ENCODE measurements at places on chromosomes 11 and 22.
A peak's percentile ranks its signal among the peaks of the same experiment; 100 is the strongest.

DNA sequence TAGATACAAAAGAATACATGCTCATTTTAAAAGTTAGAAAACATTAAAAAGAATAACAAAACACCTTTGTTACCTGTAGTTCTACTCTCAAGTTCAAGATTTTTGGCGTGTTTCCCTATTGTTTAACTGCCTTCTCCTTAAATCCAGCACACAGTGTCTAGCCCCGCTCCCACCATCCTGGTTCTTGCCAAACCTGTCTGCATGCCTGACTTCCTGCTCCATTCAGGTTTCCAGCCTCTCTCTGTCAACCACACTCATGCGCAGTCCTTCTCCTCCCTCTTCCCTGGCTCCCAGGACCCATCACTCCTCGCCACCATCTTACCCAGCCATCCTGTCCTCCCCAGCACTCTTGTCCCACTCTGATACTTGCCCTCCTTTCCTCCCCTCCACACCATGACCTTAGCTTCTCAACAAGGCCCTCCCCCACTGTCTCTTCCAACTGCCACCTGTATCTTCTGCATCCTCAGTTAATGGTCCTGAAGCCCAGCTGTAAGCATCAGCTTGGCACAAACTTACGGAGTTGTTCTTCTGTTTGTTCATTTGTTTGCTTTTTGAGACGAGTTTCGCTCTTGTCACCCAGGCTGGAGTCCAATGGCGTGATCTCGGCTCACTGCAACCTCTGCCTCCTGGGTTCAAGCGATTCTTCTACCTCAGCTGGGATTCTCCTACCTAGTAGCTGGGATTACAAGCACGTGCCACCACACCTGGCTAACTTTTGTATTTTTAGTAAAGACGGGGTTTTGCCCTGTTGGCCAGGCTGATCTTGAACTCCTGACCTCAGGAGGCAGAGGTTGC is 7.5 kb upstream of the MYH9 start:
- no peak for DNase-seq

DNA sequence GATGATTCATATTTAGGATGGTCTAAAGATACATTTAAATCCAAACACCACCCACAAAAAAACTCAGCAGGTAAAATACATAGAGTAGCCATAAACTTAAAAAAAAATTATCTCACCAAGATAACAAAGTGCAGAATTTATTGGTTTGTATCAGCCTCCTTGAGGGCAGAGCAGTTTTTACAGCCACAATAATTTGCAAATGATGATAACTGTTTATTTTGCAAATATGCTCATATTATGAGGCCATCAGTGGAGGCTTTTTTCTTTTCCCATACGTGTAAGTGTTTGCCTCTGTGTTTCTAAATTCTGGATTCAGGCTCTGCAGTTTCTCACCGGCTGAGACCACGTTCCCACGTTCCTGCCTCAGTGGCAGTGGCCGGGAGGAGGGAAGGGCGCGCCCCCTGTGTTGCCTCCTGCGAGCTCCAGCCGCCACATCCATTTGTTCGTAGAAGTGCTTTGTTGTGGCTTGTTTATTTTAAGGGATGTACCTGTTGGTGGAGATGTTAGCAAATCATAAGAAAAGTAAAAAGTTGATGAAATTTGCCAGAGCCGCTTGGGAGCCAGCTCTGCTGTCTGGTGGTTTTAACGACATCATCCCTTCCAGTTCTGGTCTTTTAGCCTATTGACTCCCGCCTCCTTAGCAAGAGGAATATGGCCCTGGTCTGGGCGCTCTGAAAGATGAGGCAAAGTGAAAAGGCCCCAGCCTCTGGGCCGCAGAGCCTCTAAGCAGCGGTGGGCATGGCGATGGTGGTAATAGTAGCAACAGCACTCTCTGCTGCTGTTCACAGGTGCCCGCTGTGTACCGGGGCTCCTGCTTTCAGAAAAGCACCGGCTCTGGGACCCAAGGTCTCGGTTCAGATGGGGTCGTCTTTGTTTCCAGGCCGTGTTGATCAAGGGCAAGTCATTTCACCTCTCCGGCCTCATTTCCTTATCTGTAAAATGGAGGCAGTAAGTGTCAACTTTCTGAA is 66.7 kb upstream of the PPARA start:
- DNase-seq, result peak; percentile 13

DNA sequence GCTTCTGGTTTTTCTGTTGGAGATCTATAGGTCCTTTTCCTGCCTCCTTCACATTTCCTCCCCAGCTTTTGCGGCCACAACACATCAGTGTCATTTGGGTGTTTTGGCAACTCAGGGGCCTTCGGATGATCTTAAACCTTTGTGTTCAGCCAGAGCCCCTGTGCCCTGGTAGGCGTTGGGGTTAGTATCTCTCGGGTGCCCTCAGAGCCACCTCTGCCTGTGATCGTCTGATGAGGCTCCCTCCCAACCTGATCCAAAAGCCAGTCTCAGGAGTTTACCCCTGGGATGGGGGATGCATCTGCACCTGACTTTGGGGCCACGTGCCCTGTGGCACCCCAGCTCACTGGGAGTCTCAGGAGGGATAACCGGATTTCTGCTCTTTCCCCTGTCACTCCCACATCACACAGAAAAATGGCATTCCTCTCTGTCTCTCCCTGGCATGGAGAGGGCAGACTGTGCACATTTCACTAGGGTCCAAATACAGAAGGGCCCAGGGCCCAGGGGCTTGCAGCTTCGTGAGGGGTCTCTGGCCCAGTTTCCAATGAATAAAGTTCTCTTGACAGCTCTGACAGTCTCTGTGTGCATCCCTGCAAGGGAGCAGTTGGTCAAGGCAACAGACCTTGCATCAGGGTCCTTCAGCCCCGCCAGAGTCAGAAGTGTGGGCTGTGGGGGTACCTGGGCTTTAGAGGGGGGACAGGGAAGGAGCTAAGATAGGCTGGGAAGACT is 2.6 kb downstream of the RNF26 start:
- no peak for DNase-seq

DNA sequence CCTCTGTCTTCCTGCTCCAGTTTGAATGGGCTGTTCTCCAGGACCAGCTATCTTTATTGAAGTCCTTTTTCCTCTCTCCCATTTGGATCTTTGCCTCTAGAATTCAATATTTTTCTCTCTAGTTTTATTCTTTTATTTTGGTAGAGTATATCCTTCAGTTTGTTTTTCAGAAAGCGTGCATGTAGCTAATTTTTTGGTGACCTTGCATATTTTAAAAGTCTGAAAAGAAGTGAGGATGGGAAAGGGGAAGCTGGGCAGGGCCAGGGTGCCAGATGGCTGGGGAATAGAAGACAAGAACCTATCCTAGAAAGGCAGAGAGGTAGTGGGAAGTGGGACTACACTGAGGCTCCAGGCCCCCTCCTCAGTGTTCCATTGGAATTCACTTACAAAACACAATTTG is 95.0 kb upstream of the ZBED5 start:
- DNase-seq, result no peak

DNA sequence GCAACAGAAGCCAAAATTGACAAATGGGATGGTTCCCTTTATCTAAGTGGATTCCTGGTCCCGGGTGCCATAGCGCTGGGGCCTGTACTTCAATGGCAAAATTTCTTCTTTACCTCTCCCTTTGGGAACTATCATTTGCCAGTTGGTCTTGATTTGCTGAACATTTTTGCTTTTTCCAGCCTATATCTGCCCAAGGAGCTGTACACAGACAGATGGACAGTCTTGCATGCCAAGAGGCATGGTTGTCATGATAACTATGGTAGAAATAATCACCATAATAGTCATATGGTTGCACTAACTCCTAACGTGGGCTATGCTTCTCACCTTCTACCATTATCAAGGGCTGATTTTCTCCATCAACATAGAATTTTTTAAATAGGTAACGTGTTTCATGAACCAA is 1030.9 kb downstream of the OPCML start:
- DNase-seq, result no peak

- no peak for DNase-seq
Measured at GRCh38 chr11:133176748-133177147, 355.6 kb downstream of the OPCML start.

GRCh38 chr22:35363566-35364086 is 17.3 kb upstream of the HMOX1 start:
- no peak for DNase-seq

DNA sequence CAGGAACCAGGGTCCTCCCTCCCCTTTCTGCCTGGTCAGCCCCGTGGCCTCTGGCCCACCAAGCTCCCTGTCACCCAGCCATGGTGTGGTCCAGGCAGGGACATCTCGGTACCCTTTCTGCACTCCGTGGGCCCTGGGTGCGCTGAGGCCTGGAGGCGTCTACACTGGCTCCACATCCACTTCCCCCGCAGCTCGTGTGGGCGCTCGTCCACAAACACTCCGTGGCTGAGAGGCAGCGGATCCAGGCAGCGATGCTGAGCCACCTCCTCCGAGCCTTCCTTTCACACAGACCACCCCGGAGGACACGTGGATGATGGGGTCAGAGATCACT is 16.1 kb downstream of the RNH1 start:
- DNase-seq, result no peak

DNA sequence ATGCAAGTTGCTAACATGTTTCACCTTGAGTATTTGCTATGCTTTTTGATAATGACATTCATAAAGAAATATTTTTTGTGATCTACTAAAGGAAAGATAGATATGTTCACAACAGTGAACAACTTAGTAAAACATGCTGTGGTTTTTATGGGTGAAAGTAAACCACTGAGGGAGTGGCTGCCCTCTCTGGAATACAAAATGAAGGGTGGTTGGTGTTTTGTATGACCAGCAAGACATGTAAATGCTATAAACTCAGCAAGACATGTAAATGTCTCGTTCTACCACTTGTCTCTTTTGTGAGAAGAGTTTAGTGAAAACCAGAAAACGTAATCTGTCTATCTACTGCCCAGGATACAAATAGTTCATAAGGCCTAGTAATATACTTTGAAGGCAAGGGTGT is 7.6 kb upstream of the AMPD3 start:
- DNase-seq, result no peak

DNA sequence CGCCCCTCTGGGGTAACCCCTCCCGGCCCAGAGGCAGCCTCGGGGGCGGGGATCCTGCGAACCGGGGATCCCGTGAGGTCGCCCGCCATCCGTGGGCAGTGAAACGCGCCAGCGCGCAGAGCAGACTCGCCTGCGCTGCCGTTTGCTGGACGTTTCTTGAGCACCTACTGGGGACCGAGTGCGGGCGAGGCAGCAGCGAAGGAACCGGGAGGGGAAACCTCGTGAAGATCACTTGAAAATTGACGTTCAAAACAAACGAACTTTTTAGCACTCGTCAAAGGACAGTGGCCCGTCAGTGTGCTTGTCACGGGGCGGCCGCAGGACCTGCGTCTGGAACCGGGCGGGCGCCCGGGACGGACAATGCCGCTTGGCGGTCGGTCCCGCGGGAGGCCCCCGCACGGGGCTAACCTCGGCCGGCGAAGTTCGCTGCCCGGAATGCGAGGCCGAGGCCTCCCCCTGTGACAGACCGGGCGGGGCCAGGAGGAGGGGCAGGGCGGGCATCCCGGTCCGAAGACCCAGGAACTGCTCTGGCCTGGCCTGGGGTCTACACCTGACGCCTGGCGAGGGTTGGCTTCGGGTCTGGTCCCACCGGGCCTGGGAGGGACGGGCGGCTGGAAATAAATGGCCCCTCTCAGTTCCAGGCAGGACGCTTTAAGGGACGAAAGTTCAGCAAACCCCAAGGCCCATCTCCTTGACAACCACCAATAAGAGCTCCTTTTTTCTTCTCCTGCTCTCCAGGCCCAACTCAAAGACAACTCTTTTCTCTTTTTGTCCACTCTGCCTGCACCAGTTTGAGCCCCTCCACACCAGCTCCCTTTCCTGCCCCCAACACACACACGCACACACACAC is 723 bp upstream of the SCUBE1 start:
- DNase-seq, result no peak

GRCh38 chr11:7677071-7677470 is 3.8 kb upstream of the CYB5R2 start:
- no peak for DNase-seq

- DNase-seq, result no peak
Measured at GRCh38 chr22:40766956-40767355, 52.2 kb downstream of the SLC25A17 start.

DNA sequence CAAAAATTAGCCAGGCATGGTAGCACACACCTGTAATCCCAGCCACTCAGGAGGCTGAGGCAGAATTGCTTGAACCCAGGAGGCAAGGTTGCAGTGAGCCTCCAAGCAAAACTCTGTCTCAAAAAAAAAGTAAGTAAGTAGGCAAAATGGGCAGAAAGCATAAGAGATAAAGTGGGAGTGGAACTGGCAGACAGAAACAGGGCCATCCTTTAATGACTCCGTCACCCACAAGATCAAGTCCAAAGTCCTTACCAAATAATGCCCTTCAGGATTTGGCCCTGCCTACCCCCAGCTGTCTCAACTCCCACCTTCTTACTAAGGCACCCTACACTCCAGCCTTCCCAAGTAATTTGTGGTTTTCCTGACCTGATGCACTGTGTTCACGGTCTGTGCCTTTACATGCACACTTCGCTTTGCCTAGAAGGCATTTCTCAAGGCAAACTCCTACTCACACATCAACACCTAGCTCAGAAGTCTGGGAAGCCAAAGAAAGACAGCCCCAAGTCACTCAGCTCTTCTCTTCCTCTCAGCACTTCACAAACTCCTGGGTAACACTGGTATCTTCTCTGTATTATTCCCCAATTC is 6.1 kb downstream of the MAPK1 start:
- no peak for DNase-seq

GRCh38 chr22:35250156-35250555 is 7.1 kb upstream of the HMGXB4 start:
- DNase-seq, result no peak

DNA sequence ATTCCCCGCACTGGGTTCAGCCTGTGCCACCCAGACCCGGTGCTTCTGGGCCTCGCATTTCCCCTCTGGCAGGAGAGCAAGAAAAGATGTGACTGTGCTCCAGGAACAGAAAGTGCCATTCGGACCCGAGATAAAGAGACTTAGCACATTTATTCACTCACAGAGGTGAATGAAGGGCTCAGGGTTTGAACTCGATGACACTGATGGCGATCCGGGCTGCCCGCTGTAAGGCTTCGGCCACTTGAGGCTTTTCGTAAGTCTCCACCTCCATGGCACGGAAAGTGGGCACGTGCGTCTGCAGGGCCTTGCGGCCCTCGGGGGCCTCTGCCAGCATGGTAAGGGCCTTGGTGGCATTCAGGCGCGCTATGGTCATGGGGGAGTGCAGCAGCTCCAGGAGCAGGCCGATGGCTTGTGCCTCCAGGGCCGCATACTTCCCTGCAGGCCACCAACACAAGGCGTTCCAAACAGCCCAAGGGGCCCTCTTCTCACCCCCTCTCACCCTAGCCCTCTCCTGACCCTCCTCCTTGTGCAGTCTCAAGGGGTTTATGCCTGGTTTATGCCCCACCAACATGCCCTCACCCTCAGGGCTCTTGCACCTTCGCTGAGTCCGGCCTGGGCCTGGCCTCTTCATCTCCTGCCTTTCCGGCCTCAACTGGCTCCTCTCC is 10.9 kb upstream of the GNAZ start:
- no peak for DNase-seq

DNA sequence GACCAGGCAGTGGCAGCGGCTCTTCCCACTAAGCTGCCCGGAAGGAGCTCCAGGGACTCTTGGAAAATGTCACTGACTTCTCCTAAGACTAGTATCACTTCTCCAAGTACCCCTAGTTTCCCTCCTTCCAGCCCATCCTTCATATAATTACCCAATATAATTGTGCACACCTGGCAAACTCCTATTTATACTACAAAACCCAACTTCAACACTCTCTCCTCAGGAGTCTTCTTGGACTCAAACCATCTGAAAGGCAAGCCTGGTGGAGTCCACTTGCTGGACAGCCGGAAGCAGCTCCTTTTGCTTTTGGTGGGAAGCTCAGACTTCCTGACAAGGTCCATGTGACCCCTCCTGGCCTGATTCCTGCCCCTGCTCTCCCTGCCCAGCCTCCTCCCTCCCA is 955.9 kb downstream of the TBC1D22A start:
- no peak for DNase-seq

- no peak for DNase-seq
Measured at GRCh38 chr11:15738931-15739330, 617.4 kb downstream of the SOX6 start.

All from femur (tissue), 1 donor.